Stimulated activated CD8-positive, alpha-beta memory T cell treated with anti-CD3 and anti-CD28 coated beads, Interleukin-2, amount 100 ng/mL, for 1 hour (primary cell): ENCODE measurements at places on chromosomes 7 and 10.

GRCh38 chr7:127912901-127913300 lies 118.3 kb downstream of the LRRC4 start:
- DNase-seq = no peak

DNA sequence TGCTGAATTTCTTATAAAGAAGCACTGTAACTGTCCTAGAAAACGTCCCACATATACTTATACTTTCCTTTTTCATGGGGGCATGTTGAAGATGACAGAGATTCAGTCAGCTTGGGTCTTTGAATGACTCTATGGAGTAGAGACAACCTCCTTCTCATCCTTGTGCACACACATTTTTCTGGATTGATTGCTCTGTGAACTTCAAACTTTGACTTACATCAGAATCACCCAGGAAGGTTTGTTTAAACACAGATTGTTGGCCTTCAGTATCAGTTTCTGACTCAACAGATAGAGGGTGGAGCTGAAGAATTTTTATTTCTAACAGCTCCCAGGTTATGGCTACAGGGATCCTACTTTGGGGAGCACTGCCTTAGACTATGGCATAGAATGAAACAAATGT lies 97.6 kb upstream of the DGKB start:
- no peak for DNase-seq

DNA sequence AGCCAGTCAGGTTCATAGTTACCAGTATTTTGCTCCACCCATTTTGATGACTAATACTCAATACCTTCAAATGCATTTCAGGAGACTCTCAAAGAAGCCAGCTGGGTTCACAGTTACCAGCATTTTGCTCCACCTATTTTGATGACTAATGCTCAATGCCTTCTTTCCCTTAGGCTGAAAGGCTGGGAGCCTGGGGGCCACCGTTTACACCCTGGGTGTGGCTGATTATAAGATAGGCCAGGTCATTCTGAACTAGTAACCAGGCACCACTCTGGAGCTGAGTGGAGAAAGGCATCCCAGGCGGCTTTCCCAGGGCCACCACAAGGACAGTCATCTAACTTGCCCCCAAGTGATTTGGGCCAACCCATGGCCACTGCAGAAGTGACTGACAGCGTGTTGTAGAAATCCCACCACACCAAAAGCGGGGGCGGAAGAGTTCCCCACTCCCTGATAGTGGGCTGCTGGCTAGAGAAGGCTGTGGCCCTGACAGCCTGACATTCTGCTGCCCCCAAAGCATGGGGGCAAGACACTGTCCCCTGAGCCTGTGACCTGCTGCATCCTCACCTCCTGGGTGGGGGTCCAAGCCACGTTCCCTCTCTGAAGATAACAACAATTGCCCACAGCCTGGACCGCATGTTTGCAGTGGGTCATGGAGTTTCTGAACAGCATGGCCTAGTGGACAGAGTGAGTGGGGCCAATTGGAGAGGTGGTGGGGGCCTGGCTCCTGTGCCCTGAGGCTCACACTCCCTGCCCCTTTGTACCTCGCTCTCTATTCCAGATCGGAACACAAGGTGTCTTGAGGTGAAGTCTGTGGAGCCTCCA lies 23.0 kb upstream of the ZNF488 start:
- DNase-seq = no peak

GRCh38 chr10:31120961-31121685 lies 89.5 kb upstream of the ZNF438 start:
- no peak for DNase-seq

GRCh38 chr7:116836911-116837310 lies 25.5 kb upstream of the CAPZA2 start:
- DNase-seq = no peak

DNA sequence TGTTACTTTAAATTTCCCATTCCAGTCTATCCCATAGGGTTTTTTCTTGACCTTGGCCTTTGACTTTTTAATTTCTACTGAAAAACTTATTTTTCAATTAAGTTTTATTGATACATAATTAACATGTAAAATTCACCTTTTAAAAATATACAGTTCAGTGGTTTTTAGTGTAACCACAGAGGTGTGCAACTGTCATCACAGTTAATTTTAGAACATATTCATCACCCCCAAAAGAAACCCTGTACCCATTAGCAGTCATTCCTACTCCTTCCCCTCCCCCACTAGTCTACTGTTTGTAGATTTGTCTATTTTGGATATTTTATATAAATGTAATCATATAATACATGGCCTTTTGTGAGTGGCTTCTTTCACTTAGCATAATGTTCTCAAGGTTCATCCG lies 96.5 kb upstream of the GJD4 start:
- no peak for DNase-seq

DNA sequence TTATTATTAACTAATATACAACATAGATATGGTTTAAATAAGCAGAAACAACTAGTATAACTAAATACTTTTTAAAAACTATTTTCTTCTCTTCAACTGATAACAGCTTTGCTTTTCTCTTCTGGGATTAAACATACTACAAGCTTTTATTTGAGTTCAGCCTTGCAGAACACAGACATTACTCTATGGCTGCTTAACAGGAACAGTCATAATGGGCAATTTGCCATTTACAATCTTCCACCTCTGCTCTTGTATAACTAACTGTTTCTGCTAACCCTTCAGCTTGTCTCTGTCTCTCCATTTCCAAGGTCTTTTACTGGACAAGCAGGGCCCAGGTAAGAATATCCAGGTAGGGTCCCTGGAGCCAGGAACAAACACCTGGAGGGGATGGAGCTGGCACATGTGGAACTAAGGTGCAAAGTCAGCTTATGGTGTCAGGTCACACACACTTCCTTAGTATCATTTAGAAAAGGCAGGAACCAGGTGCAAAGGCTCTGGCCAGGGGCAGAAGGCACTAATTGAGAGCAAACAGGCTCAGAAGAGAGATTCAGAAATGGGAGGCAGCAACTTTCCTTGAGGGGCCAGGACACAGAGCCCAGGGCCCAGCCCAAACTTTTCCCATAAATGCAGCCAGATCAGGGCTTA lies 93.1 kb downstream of the STRA8 start:
- DNase-seq = no peak

DNA sequence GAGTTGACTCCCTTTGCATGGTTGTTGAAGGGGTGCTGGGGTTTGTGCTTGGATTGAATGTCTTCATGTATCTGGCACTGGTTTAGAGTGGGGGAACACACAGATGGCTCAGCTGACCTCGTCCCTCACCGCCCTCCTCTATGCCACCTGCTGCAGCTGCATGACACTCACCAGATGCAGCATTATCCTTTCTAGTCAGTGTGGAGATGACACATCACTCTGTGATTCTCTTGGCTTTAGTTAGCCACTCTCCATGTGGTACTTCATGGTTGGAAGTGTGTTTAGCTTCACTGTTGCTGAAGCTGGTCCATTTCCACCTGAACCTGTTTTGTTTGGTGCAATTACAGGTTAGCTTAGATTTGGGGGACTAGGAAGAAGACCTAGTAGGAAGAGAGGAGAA lies 56.3 kb upstream of the BMPER start:
- DNase-seq = no peak

DNA sequence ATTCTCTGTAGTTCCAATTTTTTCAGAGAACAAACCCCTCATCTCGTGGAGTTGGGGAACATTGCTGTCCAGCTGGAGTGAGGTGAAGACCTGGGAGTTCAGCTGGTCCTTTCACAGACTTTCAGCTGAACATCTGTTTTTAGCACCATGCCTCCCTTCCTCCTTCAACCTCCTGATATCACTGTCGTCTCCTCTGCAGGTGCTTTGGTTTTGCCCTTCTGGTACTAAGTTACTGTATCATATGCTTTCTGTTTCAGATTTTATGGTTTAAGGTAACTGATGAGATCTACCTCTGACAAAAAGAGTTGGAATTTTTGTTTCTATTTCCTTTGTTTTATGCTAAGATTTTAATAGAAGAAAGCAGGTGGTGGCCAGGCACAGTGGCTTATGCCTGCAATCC lies 102.9 kb downstream of the ZNF438 start:
- DNase-seq = no peak

DNA sequence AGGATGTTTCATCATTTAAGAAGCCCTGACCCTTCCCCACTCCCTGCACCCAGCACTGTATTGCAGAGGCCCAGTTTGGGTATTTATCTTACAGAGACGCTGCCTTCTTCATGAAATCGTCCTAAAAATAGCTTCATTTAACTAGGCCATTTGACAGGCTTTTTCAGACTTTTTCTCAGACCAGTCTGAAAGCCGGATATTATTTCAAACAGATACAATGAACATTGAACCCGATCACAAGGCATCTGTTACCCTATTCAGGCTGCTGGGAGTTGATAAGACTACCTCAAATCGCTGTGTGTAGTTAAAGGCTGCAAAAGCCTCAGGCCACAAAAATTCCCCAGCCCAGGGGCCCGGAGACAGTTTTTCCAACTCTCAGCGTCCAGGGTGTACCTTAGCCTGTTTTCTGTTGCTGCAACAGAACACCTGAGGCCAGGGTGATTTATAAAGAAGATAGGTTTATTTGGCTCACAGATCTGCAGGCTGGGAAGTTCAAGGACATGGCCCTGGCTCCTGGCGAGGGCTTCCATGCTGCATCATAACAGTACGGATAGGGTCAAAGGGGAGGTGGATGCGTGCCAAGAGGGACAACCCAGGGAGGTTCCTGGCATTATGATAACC lies 130.7 kb upstream of the SH2B2 start:
- no peak for DNase-seq

DNA sequence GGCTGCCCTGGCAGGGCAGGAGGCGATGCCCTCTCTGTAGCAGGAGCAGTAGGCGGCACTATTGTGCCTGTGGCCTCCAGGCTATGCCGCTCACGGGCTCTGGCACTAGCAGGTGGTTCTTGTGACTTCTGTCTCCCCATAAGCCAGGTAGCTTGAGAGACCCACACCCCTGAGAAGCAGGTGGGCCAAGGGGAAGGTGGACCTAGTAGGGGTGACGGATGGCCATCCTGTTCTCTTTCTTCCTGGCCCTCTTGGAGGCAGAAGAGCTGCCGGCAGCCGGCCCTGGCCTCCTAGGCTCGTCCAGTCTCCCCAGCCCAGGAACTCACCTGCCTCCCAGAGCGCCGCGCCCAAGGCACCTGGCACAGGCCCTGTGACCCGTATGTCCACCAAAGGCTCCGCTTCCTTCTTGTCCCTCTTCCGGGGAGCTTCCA lies 15.4 kb downstream of the MMRN2 start:
- DNase-seq = no peak
